HT-29 (cell line): ENCODE measurements at places on chromosomes 3 and 15. TPM values are rescaled to one million over a fixed set of nuclear protein-coding genes. Genes with fewer than 3 reads are reported as not detected.

DNA sequence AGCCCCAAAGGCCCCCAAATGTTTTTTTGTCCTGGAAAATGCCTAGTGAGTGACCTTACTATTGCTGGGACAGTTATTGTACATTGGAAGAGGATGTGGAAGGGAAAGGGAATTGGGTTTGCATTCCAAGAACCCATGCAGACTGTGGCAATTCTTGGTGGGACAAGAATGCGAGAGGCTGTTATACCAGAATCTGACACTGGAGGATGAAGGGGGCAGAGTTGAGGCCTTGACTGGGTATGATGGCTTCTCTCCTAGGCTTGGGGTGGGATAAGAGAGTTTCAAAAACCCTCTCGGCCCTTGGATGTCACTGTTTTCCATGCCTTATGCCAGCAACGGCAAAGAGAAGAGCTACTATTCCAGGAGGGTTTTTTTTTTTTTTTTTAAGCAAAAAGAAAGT lies 25.3 kb downstream of the IL16 start:
- DNase-seq: no peak

GRCh38 chr3:107767897-107768605 lies 245.3 kb downstream of the BBX start:
- no peak for DNase-seq

Gene ARPP19
- total RNA-seq: 56.3 and 57.3 TPM in 2 replicates

GRCh38 chr3:37768107-37768809 lies 93.4 kb upstream of the CTDSPL start:
- peak; percentile 24 for DNase-seq

- no peak for DNase-seq
These were observed 20.8 kb upstream of the CFAP161 start for GRCh38 chr15:81113204-81113657.

- DNase-seq: peak; percentile 90
These were observed 42.3 kb upstream of the USP3 start for GRCh38 chr15:63462088-63462487.

GRCh38 chr3:44284949-44285348 lies 43.3 kb downstream of the TOPAZ1 start:
- DNase-seq: no peak

DNA sequence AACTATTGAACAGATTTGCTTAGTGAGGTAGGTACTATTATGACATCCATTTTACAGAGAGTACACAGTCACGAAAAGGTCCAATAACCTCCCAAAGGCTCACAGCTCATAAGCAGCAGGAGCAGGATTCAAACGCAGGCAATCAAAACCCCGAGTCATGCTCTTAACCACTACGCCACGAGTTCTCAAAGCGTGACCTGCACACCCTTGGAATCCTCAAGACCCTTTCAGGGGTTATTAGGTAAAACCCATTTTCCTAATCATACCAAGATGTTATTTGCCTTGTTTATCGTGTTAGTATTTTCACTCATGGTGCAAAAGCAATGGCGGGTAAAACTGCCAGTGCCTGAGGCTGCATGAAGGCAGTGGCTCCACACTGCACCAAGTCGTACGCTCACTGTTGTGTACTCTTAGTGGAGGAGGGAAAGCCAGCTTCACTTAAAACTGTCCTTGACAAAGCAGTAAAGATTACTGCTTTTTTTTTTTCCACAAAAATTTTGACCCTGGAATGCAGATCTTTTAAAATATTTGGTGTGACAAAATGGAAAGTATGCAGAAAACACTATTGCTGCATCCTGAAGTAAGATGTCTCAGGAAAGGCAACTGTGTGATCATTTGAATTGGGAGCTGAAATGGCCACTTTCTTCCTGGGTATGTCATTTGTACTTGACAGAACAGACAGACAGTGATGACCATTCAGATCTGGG lies 96.1 kb downstream of the IGF2BP2 start:
- DNase-seq: no peak

DNA sequence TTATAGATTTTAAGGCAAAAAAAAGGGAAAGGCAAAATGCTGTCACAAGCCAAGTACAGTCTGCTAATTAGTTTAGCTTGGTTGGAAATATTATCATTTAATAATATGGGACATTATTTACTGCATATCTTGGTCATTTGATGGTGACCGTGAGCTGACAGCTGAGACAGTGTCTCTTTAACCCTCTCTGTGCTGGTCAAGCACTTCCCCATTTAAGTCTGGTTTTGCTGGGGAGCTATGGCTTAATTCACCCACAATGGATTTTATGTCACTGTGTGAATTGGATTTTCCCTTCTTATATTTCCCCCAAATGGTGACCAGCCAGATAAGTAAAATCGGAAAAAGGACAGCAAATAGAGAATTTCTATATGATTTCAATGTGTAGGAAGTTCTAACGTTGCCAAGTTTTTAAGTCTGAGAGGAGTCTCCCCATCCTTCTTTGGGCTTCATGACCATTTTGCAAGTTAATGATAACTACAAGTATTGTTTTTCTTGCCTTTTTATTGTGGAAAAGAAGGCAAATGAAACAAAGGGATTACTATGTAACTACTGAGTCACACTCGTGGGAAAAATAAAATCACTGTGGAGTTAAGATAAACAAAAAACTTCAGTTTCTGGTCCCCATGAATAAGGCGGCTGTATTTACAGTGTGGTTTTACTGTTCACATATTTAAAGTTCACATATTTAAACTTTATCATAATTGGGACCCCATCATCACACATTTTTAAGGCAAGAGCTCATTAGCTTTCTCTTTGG lies 373.5 kb downstream of the NR2F2 start:
- DNase-seq: no peak

Gene IL17RB
- total RNA-seq: 14.9 and 17.0 TPM in 2 replicates

GRCh38 chr3:27485866-27486265 lies 1.7 kb upstream of the SLC4A7 start:
- DNase-seq: no peak

DNA sequence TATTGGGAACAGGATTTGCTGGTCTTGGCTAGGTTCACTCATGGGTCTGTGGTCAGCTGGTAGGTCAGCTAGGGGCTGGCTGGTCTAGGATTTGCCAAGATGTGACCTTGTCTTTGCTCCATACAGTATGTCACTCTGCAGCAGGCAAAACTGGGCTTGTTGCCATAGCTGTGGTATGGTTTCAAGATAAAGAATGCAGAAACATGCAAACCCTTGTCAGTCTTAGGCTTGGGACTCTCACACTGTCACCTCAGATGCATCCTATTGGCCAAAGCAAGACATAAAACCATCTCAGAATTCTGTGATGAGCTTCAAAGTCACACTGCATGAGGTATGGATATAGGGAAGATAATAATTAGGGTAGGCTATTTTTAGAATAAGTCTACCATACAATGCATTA lies 66.6 kb upstream of the TBC1D5 start:
- no peak for DNase-seq
